Epithelial cell of proximal tubule (primary cell): ENCODE measurements at places on chromosomes 16 and 17.

GRCh38 chr17:78214706-78215061 lies 631 bp downstream of the BIRC5 start:
- no peak for DNase-seq

DNA sequence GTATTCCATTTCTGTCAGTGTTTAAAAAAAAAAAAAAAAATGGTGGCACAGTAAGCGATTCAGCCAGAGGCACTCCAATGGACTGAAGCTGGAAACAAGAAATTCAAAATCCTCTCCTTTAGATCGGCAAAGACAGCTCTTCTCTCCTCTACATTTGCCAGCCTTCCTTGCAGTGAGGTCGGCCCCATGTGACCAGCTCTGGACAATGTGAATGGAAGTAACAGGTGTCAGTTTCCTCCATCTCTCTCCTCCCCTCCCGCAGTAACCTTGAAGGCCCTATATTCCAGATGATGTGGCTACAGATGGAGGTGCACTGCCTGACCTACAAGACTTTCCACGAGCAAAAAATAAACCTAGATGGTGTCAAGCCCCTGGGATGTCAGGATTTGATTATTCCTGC lies 15.0 kb downstream of the CUEDC1 start:
- DNase-seq, result no peak

DNA sequence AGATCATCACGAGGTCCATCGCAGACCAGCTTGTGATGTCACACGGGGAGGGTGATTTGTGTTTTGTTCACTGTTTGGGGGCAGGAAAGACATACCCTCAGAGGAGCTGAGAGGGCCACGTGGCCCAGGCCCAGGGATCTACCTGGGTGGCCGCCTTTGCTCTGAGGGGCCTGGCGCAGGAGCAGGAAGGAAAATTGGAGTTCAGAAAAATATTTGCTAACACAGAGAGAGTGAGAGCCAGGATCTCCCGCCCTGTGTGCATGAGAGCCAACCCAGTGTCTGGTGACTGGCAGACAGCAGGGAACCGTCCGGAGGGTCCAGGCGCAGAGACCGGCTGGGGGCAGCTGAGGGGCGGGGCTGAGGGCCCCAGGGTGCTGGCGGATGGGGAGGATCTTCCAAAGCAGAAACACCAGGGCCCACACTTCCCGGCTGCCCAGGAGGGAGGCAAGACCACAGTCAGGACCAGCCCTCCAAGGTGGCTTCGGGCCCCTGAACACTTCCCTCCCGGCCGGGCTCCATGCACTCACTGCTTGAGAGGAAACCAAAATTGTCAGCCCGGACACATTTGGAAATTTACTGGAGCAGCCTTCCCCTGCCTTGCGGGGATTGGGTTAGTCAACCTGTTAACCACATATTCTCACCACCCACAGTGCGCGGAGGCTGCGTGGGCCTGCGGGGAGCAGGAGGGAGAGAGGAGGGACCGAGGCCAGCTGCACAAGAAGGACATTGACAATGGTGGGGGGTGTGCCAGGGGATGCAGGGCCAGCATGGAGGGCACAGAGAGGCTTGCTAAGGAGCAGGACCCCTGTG lies 52.6 kb downstream of the RBFOX3 start:
- DNase-seq, result no peak

DNA sequence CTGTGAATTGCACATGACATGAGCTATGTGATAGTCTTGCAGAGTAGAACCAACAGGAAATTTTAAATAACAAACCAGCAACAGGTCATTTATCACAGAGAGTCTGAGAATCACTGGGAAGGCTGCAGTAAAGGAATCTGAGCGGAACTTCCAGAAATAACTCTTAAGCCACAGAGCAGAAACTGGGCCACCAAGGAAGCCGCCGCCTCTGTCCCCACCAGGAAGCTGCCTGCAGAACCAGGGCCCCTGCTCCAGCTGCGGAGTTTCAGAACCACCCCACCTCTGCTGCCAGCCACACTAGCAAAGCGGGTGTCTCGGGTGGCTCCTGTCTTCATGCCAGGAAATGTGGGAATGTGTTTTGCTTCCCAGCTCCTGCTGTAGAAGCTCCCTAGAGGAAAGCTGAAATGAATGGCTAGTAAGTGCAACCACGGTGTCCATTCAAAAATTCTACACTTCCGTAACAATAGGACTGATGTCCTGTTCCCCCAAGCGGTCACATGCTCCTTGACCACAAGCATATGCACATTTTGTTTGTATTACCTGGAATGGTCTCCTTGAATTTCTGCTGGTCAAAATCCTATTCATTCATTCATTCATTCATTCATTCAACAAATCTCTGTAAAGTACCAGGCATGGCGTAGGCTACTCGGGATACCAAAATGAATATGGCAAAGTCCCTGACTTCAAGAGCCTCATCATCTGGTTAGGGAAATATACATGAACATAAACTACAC lies 7.7 kb upstream of the ITPRIPL2 start:
- DNase-seq, result no peak

DNA sequence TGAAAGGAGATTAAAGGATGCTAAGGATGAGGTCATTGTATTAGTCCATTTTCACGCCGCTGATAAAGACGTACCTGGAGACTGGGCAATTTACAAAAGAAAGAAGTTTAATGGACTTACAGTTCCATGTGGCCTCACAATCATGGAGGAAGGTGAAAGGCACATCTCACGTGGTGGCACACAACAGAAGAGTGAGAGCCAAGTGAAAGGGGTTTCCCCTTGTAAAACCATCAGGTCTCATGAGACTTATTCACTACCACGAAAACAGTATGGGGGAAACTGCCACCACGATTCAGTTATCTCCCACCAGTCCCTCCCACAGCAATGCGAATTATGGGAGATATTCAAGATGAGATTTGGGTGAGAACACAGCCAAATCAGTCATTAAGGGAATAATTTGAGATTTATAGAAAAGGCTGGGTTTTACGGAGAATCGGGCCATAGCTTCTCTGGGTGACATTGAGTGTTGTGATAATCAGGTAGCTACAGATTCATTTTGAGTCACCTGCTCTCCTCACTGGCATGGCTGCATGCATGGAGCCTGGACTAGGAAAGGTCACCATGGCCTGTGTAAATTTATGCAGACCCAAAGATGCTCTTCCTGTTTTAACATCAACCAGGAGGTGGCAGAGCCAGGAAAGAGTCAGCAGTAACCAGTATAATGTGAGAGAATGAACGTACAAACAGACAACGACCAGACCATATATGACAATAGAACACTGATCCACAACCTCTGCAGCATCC lies 40.5 kb upstream of the DYNLRB2 start:
- DNase-seq, result no peak

GRCh38 chr17:50133028-50133768 lies 3.2 kb upstream of the SAMD14 start:
- no peak for DNase-seq

DNA sequence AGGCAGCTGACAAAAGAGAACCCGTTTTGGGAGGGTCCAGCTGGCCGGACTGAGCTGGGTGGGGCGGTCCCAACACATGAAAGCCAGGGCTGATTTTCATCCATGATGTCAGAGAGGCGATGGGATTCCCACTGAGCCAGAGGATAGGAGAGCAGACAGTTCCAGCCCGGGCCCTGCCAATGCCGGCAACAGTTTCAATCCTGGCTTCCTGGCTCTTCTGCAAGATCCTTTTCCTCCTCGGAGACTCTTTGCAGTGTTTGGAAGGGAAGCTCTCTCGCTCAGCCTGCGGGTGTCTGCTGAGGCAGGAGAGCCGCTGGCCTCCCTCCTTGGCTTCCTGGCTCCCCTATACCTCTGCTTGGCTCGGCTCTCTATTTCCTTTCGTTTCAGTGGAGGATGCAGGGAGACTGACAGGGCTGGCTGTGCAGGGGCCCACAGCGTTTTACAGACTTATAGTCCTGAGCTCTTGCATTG lies 145.5 kb upstream of the SOX9 start:
- DNase-seq, result no peak

GRCh38 chr17:73932216-73932749 lies 271.2 kb upstream of the RPL38 start:
- DNase-seq, result no peak

DNA sequence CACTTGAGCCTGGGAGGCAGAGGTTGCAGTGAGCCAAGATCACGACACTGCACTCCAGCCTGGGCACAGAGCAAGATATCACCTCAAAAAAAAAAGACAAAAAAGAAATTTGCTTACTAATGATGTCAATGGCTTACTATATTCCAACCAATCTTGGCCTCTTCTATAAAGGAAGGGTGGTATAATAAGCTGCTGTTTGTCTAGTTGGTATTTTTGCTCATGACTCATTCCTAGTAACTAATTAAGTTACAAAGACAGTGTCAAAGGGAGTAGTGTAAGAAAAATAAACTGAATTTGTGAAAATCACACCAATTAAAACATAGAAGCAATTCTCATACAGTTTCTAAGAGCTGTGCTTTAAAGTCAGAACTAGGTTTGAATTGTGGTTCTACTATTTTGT lies 82.5 kb downstream of the NLK start:
- DNase-seq, result no peak

GRCh38 chr17:34840750-34841149 lies 120.5 kb downstream of the CCT6B start:
- DNase-seq, result no peak

DNA sequence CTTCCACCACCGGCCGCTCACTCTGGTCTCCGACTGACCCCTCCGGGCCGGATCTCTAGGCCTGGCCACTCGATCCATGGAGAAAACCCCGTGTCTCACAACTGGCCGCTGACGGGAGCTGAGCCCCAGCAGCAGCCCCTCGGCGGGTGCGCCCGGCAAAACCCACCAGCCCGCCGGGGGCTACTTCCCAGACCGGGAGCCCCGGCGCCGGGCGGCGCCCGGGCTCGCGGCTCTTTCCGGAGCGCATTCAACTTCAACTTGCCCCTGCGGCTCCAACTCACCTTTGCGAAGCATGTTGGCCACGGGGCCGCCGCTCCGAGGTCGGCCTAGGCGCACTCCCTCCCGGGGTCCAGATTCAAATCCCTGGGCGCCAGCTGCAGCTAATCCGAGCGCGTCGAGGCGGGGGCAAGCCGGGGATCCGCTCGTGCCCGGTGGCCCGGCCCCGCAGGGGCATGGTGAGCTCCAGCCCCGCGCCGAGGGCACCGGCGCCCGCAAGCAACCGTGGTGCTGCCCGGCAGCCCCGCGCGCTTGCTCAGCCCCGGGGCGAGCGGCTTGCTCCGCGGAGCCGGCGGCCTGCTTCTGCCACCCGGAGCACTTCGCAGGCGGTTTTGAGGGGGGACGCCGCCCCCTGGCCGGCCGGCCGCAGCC lies 438 bp downstream of the RTN4RL1 start:
- no peak for DNase-seq

GRCh38 chr17:5958850-5959249 lies 111.3 kb upstream of the WSCD1 start:
- no peak for DNase-seq

- DNase-seq, result no peak
Measured at GRCh38 chr16:7021653-7022275, 310.9 kb upstream of the RBFOX1 start.

- no peak for DNase-seq
Measured at GRCh38 chr17:30950189-30950588, 20.6 kb upstream of the RNF135 start.

- no peak for DNase-seq
Measured at GRCh38 chr16:87279094-87279658, 38.0 kb downstream of the C16orf95 start.

DNA sequence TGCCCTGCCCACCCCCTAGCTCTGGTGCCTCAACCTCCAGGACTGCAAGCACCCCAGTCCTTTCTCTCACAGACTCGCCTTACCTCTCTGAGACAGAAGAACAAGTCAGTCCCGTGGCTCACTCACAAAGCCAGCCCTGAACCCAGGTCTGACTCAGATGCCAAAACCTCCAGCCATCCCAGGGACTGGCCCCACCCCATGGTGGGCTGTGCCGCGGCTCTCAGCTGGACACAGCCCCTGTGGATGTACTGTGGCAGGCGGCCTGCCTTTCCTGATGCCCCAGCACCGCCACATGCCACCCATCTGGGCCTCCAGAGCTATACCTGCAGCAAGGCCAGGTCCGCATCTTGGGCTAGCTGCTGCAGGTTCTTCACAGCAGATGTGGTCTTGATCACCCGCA lies 19.8 kb downstream of the MPG start:
- DNase-seq, result no peak

GRCh38 chr16:1980030-1980769 lies 1.1 kb downstream of the NOXO1 start:
- DNase-seq, result no peak

DNA sequence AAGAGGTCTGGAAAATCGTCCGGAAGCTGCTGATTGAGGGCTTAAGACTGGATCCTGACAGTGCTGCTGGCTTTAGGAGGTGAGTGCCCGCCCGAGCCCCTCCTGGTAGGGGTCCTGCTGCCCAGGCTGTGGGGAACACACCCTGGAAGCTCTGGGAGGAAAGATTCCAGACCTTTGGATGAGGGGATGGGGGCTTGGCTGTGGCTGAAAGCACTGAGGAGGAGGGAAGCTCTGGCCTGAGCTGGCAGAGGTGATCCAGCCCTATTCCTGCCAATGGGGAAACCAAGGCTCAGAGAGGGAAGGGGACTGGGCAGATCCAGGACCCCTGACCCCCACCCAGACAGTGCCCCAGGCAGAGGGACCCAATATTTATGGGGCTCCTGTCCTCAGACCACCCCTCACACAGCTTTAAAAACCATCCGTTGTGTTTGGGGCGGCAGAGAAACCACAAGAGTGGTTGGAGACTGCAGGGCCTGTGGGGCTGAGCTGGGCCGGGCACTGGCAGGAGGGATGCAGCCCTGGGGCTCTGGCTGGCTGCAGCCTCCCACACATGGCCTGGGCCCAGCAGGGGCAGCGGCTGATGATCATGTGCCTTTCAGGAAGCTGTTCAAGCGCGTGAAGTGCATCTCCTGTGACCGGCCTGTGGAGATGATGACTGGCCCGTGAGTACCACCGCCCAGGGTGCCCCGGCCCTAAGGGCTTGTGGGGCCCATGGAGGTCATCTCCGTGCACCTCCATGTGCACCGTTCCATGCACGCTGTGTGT lies 22.8 kb downstream of the UBALD1 start:
- no peak for DNase-seq

DNA sequence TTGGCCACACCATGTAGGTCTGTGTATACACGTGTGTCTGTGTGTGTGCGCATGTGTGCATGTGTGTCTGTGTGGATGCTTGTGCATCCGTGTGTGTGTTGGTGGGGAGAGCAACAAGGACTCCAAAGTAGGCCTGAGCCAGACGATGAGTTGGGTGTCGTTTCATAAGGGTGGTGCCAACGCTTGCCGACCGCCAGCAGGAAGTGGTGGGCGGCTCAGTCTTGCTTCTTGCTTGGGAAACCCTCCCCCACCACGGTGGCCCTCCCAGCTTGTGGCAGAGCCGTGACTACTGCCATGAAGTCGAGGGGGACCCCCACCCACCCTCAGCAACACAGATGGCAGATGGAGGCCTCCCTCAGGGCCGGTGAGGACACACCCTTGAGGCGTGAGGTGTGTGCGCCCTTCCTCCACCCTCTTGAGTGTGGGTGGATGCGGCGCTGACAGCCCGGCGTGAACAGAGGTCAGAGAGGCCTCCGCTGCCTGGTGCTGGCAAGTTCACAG lies 17.5 kb downstream of the SBK1 start:
- DNase-seq, result no peak

GRCh38 chr17:6547336-6547735 lies 9.0 kb downstream of the PITPNM3 start:
- no peak for DNase-seq
